ENCODE measurements at places on chromosomes 12 and 14.

DNA sequence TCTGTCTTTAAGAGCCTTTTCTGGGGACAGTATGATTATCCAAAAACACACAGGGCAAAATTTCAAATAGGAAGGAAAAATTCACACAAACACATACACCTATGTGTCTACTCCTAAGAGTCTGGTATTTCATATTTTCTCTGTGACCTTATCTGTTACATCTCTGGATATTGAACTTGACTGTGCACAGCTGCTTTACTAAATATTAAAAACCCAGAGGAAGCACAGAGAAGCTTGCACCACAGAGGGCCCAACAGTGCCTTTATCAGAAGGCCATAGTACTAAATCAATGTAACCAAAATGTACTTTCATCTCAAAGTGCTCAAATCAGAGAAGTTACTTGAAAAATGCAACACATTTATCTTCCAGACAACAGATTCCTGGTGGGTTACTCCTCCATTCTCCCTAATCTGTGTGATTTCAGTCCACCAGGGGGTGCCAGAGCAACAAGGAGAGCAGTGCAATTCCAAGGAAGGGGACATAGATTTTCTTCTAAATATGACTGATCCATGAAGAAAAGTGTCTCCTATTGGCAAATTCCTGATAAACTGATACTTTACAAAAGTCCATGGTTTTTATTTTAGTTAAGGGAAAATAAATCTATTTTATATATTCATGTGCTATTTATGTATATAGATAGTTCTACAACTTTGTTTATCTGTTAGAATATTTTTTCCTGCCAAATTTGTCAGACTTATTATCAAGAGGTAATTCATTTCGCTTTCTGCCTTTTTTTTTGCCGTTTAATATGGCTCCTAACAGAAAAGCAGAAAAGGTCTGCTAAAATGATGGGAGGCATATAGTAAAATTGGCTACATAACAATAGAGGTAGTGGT is 617.6 kb downstream of the LRFN5 start:
- peak; percentile 35 for DNase-seq

- no peak for DNase-seq
These were observed 10.9 kb upstream of the ULK1 start for GRCh38 chr12:131883521-131883900.

DNA sequence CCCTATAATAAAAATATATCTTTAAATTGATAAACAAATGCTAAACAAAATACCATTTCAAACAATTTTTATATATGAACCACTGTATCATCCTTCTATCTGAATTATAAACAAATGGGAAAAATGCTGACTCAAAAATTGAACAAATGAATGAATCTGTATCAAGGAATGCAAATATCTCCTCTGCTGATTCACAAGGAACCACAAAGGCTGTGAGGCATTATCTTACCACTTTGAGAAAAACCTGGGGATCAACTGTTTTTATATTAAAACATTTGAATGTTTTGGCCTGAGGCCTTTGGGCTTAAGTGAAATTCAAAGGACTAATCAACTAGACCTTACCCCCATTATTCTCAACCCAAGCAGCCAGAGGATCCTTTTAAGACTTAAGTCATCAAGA is 86.3 kb downstream of the EML5 start:
- DNase-seq: no peak

GRCh38 chr14:38882533-38882932 is 220.5 kb downstream of the SEC23A start:
- no peak for DNase-seq

- DNase-seq: no peak
These were observed 2.5 kb downstream of the OXA1L start for GRCh38 chr14:22768947-22769346.

- DNase-seq: no peak
These were observed 11.3 kb downstream of the CFAP54 start for GRCh38 chr12:96500693-96501092.

GRCh38 chr12:111488271-111488670 is 82.5 kb downstream of the SH2B3 start:
- no peak for DNase-seq

DNA sequence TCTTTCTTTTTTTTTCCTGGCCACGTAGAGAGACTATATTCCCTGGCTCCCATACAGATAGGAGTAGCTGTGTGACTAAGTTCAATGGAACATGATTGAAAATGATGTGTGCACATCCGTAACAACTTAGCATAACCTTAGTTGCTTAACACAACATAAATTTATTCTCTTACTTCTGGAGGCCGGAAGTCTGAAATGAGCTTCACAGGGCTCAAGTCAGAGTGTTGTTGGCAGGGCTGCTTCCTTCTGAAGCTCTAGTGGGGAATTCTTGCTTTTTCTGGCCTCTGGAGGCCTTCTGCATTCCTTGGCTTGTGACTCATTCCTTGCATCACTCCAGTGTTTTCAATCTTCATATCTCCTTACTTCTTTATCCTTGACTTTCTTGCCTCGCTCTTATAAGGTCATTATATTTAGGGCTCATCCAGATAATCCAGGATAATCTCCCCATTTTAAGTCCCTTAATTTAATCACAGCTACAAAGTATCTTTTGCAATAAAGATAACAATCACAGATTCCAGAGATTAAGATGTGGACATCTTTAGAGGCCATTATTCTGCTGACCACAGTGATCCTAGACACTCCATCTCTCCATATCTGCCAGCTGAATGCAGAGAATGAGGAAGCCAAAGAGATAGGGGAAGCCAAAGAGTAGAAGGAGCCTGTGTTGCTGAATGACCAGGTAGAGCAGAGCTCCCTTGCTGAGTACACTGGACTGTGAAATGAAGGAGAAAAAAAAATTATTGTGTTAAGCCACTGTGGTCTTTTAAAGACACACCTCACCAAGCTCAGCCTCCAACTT is 21.0 kb upstream of the SNX6 start:
- DNase-seq: no peak

- DNase-seq: no peak
These were observed 195.7 kb downstream of the FBXL14 start for GRCh38 chr12:1398673-1399072.

- no peak for DNase-seq
These were observed 1507.6 kb upstream of the SEL1L start for GRCh38 chr14:83041224-83041623.

GRCh38 chr12:45705404-45705803 is 24.1 kb upstream of the ARID2 start:
- DNase-seq: no peak

DNA sequence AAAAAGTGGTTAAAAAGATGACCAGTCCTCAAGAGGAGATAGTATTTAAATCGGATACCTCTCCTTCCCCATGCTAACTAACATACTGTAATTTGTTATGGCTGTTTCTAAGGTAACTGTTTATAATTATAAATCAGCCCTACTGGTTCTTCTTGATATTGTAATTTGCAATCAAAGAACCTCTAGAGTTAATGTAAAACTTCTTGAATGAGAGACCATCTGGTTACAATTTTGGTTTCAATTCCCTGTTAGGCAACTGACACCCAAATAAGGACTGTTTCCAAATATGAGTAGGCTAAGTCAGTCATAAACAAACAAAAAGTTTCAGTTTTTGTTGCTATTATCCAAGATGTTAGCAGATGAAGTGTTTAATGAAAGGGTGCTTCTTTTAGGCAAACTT is 120.2 kb upstream of the DNM1L start:
- peak; percentile 48 for DNase-seq

- no peak for DNase-seq
These were observed 51.9 kb downstream of the ZFYVE26 start for GRCh38 chr14:67764496-67764895.

DNA sequence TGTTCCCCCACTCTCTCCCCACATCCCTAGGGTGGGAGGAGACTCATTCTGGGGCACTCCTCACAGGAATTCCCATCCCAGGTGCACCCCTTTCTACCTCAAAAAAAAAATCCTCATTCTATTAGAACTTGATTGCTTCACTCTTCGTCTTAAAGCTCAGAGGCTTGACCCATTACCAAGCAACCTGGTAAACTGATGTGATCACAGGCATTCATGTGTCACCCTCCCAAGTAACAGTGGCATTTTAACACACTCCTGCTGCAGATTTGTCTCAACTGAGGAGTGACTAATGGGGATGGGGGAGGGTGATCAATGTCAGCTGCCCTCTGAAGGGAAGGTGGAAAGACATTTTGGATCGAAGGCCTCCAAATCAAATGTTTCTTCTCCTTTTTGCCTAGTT is 78.1 kb upstream of the PTHLH start:
- DNase-seq: no peak

GRCh38 chr14:103158688-103159087 is 35.4 kb downstream of the TNFAIP2 start:
- DNase-seq: no peak
